ENCODE measurements at places on chromosomes 3 and 15.

DNA sequence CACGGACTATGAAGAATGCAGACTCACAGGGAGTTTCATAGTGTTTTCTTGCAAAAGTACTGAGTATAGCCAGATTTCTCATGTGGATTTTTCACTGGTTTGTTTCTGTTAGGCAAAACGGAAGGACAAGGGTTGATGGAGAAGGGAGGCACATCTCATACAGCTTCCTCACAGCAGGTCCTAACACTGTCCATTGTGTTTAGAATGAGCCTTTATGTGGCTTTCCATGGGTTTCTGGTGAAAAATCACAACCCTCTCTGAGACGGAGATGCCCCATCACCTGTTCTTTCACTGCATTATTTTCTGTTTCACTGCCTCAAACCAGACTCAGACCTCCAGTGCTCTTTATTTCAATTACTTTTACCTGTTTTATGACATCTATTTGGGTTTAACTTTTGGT, 25.0 kb upstream of the LIPC start:
- no peak for DNase-seq

GRCh38 chr15:79157631-79158592, 67.3 kb upstream of the RASGRF1 start:
- DNase-seq = no peak

- DNase-seq = no peak
Observed at GRCh38 chr15:69782809-69783208, 314.9 kb downstream of the TLE3 start.

GRCh38 chr3:148100476-148100875, 597.2 kb upstream of the AGTR1 start:
- no peak for DNase-seq

GRCh38 chr3:115808244-115808643, 184.9 kb downstream of the GAP43 start:
- DNase-seq = no peak
